NCI-H524 (cell line): ENCODE measurements at places on chromosomes 5 and 9.

DNA sequence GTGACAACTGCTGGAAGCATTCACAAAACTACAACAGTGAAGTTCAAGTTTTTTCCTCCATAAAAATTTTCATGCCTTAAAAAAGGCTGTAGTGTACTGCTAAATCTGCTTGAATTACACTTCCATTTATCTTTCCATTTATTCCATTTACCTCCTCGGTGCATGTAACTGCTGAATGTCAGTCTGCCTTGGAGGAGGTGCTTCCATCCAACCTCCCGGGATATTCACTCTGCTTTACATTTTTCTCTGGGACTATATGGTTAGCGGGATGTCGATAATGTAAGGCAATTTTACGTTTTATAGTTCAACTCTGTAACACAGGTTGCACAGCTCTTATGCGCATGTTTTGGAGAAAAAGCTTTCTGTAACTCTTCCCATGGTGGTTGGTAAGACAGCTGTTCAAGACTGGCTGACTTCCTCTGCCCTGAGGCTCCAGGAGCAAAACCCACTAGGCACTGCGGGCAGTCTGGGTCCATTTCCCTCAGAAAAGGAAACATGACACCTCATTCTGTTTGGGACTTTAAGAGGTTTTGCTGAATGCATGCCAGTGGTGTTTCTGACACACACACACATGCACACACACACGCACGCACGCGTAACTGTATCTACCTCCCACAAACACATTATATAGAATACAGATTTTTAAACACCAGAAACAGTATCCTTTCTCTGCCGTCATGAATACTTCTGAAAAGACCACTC, 66.1 kb downstream of the SPTLC1 start:
- DNase-seq, result no peak

GRCh38 chr9:86669422-86669821, 277.9 kb downstream of the GAS1 start:
- no peak for DNase-seq

DNA sequence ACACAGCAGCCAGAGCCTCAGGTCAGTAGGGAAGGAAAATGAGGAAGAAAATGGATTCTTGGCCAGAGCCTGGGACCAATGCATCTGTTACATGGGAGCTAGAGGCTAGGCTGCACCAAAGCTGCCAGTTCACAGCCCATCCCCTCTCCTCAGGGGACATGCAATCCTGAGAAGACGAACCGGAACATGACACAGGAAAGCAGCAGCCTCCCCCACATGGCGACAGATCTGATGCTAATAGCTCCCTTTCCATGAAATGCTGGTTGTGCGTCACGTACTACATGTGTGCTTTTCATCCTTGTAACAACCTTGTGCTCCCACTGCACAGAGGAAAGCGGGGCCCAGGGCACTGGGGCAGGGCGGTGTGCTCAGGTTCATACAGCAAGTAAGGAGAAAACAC, 67.5 kb downstream of the PRRT1B start:
- no peak for DNase-seq

DNA sequence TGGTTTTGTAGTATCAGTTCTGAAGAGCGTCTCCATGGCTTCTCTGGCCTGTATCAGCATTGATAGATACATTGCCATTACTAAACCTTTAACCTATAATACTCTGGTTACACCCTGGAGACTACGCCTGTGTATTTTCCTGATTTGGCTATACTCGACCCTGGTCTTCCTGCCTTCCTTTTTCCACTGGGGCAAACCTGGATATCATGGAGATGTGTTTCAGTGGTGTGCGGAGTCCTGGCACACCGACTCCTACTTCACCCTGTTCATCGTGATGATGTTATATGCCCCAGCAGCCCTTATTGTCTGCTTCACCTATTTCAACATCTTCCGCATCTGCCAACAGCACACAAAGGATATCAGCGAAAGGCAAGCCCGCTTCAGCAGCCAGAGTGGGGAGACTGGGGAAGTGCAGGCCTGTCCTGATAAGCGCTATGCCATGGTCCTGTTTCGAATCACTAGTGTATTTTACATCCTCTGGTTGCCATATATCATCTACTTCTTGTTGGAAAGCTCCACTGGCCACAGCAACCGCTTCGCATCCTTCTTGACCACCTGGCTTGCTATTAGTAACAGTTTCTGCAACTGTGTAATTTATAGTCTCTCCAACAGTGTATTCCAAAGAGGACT, 1.5 kb downstream of the GPR21 start:
- no peak for DNase-seq

- no peak for DNase-seq
Measured at GRCh38 chr9:1233568-1233967, 183.4 kb downstream of the DMRT2 start.

DNA sequence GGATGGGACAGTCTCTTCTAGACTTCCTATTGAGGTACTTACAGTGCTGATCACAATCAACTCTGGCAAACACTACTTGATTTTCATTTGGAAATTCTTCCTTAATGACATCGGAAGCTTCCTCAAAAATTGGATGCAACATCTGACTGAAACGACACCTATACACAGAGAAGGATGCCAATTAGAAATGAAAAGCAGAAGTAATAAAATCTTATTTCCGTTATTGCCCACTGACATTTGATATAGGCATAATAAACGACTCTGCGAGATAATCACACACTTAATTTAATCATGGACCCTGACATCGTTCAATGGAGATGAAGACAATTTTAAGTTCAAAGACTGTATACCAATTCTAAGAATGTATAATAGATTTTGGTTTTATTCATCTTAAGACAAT, 46.4 kb downstream of the ERP44 start:
- no peak for DNase-seq

DNA sequence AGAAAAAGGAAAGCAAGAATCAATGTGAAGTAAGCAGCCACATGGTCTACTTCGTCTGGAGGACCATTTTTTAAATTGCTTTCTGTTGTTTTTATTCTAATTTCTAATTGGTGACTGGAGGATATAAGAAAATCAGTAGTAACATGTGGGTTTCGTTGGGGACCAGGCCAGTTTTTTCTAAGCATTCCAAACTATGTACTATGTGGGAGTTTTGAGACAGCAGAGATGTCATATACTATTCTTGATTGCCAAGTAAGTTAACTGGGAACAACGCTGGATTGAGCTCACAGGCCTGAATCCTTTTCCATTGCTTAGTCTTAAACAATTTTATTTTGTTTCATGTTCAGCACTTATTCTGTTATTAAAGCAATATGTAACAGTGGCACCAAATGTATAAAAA, 225.7 kb downstream of the TMEM167A start:
- DNase-seq, result no peak

DNA sequence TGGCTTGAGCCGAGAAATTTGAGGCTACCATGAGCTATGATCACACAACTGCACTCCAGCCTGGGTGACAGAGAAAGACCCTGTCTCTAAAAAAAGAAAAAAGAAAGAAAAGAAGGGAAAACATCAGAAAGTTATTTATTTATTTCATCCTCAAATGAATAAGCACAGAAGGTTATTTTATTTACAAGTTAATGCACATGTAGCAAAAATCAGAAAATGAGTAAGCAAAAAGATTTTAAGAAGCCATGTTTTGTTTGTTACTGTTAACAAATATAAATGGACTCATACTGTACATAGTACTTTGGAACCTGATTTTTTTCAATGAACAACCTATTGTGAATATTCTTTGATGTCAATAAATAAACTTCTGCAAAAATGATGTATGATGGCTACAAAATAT, 47.2 kb downstream of the NRG2 start:
- DNase-seq, result no peak

DNA sequence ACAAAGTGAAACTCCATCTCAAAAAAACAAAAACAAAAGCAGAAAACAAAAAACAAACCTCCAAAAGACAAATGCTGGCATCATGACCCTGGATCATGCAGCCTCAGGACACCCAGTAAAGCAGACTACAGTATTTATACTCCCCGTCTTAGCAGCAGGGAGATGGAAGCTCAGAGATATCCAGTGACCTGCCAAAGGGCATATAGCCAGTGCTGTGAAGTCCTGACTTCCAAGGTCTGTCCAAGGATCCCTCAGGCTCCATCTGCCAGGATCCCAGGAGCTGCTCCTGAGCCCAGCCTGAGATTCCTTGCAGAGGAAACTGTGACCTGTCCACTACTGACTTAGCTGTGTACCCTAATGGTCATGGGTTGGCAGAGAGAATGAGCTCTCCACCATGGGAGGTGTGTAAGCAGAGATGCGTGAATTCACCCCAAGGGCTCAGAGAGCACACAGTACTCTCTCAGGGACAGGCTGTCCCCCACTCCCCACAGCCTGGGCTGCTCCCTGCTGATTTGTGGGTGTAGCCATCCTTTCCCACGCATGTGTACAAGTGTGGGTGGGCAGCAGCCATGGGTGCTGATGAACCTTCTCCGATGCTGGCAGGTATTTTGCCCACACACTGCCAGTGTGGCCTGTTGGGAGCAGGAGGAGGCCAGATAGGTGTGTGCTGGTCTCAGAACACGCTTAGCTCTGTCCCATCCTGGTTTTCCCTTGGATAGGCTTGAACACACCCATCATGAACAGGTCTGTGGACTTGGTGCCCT, 2.1 kb upstream of the WNK2 start:
- no peak for DNase-seq

DNA sequence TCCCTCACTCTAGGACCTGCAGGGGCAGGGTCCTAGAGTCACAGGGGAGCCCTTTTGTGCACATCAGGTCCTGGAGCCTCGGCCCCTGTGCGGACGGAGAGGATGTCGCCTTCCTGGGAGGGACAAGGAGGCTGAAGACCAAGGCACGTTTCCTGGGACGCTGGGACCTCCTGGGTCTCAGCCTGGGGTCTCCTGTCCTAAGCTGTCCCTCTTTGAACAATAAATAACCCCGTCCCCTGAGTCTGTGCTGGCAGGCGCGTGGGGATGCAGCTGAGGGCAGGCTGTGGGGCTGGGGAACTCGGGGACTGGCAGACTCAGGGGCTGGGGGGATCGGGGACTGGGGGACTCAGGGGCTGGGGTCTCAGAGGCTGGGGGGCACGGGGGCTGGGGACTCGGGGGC, 31.1 kb downstream of the PAEP start:
- DNase-seq, result no peak
